ENCODE measurements at places on chromosomes 12 and 14.

- DNase-seq = peak; percentile 33
Observed at GRCh38 chr14:91416744-91417119, 888 bp downstream of the CCDC88C start.

DNA sequence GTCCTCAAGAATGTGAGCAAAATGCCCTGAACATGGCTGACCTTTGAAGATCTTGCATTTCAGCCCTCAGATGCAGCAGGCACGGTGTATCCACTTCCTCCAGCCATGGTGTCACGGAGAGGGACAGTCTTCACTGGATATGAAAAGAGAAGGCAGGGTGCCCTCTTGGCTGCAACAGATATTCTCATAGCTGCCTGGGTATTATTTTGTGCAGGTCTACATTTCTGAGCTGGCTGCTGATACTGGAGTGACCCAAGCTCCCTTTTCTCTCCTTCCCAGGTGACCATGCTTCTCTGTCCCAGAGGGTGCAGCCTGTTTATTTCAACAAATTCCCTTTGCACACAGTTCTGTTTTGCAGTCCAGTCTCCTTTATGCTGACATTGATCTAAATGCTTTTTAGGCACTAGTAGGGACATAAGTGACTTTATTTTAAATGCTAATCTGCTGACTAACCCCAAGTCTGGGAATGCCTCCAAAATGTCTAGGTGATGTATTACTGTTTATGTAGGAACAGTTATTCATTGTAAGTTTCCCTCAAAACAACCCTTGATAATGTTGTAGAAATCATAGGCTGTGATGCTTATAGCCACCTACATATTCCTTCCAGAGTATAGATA lies 17.4 kb upstream of the PYGL start:
- no peak for DNase-seq

GRCh38 chr12:2666846-2667245 lies 127.9 kb upstream of the FKBP4 start:
- no peak for DNase-seq

GRCh38 chr14:21268617-21269251 lies 508 bp downstream of the HNRNPC start:
- peak; percentile 49 for DNase-seq

- no peak for DNase-seq
Observed at GRCh38 chr12:104132351-104132956, 5.6 kb downstream of the NFYB start.

DNA sequence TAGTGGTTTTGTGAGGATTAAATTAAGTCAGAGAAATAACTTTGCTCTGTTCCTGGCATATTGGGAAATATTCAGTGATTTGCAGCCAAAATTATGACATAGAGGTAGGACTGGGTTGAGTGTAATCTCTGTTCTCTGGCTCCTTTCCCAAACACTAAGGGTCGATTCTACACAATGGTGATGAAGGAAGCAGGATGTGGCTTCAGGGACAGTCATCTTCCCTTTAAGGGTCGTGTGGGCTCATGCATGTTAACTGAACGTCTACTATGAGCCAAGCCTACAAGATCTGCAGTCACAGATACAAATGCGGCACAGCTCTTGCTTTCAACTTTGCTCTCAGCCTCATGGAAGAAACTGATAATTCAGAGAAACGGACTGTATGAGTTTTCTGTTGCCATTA lies 381.6 kb downstream of the VRK1 start:
- no peak for DNase-seq

GRCh38 chr14:38592764-38593442 lies 337.0 kb upstream of the CLEC14A start:
- no peak for DNase-seq

GRCh38 chr12:46395388-46395787 lies 22.8 kb upstream of the SLC38A2 start:
- no peak for DNase-seq

DNA sequence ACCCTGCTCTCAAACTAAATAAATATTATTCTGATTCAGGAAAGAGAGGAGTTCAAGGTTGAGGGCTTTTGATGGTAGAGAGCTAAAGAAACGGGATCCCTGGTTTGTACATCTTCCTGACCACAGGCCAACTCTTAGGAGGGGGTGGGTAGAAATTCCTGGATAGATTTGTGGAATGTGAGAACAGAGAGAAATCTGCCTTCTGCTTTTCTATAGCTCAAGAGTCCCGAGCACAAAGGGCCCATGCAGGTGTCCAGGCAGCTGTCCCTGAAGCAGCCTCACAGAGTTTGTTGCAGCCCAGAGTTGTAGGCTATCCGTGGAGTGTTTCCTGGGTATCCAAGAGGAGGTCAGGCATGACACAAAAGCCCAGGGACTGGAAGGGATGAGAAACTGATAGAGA lies 198.6 kb downstream of the BCAT1 start:
- no peak for DNase-seq

- DNase-seq = peak; percentile 78
Observed at GRCh38 chr12:103495469-103496456, at the start of gene C12orf42. Gene C12orf42 (minus strand): TSS chr12:103495968. CDS start chr12:103478426, 17,542 bp downstream.

DNA sequence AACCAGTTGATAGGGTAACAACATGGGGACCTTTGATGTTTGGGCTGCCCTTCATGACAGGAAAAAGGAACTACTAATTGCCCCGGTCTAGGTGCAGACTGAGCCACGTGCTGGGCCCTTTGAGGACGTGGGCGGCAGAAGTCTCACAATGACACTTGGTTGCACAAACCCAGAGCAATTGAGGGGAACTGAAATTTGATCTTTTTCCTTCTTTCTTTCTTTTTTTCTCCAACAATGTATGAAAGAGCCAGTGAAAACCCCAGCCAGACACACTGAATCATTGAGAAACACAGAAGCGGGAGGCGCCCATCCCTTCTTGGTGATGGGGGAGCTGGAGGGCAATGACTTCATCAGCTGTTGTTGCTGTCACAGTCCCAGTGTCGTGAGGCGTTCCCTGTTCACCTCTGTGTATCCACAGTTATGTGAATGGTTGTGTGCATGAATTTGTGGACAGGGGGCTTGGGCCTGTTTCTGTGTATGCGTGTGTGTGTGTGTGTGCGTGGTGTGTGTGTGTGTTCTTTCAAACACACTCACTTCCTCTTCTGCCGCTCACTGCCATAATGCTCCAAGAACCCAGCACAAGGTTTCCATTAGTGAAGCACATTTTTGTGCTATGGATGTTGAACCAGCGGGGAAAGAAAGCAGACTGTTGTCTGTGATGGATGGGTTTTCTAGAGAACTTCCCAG lies 137.5 kb upstream of the CCND2 start:
- DNase-seq = peak; percentile 83

- DNase-seq = no peak
Observed at GRCh38 chr12:127127897-127128296, 1139.1 kb upstream of the TMEM132C start.

- DNase-seq = no peak
Observed at GRCh38 chr12:98780261-98780660, 135.2 kb downstream of the APAF1 start.

DNA sequence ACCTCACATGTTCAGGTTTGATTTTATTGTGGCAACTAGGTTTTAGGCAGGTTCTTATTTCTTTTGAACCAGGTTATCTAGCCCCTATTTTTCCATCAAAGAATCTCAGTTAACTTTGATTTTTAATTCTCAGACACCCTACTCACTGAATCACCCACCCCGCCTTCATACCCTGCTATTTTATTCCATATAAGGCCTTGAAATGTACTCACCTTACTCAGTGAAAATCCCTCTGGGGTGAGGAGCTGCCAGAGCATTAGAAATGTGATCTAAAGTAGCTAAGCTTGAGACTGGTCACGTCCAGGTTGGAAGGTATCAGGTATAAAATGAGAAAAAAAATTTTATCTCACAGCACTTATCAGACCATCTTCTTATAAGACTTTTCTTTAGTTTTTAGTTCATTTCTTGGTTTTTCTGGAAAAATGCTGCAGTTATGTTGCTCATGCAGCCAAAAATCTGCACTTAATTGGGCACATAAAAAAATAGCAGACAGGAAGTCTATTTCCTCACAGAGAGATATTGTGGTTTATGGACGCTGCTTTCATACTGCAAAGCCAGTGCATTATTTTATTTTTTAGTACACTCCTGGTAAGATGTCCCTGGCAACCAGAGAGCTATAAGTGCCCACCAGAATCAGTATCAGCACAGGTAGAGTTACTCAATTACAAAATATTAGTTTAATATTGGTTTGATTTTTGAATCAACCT lies 101.5 kb upstream of the CCDC91 start:
- DNase-seq = no peak

DNA sequence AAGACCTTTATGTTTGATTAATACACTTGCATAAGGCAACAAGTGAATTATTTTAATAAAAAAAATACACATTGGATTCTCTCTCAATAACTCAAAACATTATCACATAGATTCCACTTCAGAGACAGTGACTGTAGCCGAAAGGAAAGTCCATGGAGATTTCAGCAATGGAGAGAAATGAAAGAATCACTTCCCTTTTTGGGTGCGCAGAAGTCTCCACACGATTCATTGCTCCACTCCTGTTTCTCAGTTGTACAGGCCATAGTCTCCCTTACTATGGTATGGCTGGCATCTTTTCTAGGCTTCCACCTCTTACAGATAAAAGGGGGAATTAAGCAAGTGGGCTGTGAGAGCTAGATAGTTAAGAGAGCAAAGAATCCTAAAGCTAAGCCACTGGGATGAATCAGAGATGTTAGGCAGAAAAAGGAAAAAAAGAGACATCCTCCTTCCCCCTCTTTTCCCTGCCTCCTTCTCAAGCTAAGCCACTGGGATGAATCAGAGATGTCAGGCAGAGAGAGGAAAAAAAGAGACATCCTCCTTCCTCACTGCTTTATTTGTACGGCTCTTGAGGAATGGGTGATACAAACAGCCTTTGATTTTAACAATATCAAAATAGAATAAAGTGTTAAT lies 16.3 kb downstream of the ST8SIA1 start:
- no peak for DNase-seq

DNA sequence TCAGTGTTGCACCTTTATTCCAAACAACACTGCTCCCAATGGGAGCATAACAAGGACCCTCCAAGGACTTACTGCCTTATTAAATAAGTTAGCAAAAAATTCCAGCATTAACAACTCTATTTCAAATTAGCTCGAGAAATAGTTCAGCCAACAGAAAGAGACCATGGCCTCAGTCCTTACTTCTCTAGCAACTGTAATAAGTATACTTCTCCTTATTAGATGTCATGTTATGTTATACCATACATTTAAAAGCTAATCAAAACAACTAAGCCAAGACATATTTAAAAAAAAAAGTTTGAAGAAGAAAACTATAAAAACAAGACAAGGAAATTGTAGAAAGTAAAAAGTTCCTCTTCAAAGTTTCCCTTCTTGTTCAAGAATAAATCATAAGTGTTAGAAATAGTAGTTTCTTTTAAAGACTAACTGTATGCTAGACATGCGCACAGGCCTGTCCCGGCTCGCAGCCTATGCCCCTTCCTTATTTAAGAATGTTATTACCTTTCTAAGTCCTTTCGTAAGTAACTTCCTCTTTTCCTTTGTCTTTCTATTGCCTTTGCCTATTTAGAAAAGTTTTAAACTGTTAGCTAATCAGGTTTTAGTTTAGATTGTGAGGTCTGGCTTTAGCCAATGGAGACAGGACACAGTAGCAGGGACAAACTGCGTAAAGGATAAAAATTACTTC lies 68.6 kb downstream of the RESF1 start:
- peak; percentile 81 for DNase-seq

- DNase-seq = no peak
Observed at GRCh38 chr12:132170637-132171292, 26.5 kb downstream of the NOC4L start.

- DNase-seq = no peak
Observed at GRCh38 chr14:63565448-63565847, 22.3 kb upstream of the PPP2R5E start.

DNA sequence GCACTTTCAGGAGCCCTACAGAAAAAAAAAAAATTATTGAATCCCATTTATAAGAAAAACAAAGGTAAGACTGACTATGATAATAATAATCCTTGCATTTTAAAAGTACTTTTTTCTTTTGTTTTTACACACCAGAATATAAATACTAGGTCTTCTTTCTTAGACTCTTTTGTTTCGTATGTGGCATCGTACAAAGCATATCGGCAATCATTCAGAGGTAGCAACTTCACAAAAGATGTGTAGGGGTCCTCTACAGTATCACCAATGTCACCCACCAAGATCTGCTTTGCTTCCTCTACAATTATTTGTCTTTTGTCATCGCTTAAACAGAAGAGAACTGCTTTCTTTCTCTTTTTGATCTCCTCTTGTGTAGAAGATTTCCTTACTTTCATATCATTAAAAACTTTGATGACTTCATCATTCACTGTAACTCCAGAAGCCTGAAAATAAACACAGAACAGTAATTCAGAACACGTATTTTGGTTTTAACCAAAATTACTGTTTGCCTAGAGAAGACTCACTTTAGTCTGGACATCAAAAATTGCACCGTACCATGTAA lies 1.2 kb downstream of the CFL2 start:
- DNase-seq = no peak

DNA sequence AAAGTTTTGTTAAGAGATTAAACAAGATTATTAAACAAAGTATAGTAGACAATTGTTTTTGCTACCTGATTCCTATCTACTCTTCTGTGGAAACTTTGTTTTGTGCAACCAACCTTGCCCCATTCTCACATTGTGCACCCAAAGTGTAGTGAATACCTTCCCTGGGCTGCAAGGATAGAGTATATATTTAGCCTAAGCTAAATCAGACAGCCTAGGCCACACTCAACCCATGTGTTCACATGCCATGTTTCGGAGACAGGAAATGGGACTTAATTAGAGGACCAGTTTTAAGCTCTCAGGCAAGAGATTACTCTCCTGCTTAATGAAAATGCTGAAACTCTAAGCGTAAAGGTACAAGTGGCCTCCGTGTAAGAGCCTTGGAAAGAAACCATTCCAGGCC lies 734.9 kb upstream of the USP15 start:
- no peak for DNase-seq

GRCh38 chr12:4649358-4649661 lies 396 bp downstream of the NDUFA9 start:
- DNase-seq = no peak

- DNase-seq = peak; percentile 92
Observed at GRCh38 chr12:110403146-110403975, at the start of gene ANAPC7. Gene ANAPC7 (minus strand): TSS chr12:110403708. CDS start chr12:110403627, 81 bp downstream.

GRCh38 chr14:73665130-73665529 lies 20.3 kb downstream of the DNAL1 start:
- no peak for DNase-seq

DNA sequence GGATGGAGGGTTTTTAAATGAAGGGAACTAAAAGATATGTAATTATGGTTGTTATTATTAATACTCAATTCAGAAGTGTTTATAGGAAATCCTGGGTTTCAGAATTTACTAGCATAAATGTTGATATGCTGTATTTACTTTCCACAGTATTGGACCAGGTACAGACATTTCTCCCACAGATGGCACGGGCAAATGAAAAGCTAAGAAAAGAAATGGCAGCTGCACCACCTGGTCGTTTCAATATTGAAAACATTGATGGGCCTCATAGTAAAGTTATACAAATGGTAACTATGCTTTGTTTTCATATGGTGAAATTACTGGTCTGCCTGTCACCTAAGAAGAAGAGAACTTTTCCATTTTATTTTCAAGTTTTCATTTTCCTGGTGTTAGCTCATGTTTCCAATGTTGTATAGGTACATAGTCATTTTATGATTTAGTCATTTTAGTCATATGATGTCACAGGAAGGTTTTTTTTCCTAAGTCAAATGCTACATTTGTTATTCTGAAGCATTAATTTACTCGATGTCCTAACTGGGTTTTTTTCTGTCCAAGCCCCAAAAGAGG lies 5.5 kb downstream of the NOPCHAP1 start:
- no peak for DNase-seq
